ENCODE measurements at places on chromosomes 5 and 9. TPM values are rescaled to one million over a fixed set of nuclear protein-coding genes. Genes with fewer than 3 reads are reported as not detected.

The HAND1 gene
- total RNA-seq = not detected

The RNF208 gene
- total RNA-seq = 1.7 TPM

The ZNF618 gene
- 5.8 TPM for total RNA-seq

The EXD3 gene
- total RNA-seq = 1.9 TPM

The DNAJC18 gene
- total RNA-seq = 4.4 TPM

The PNPLA7 gene
- 0.77 TPM for total RNA-seq

The PCDHA1 gene
- not detected for total RNA-seq

The DDX4 gene
- not detected for total RNA-seq

The TMEM171 gene
- 2.4 TPM for total RNA-seq

The ZNF608 gene
- 0.95 TPM for total RNA-seq

DNA sequence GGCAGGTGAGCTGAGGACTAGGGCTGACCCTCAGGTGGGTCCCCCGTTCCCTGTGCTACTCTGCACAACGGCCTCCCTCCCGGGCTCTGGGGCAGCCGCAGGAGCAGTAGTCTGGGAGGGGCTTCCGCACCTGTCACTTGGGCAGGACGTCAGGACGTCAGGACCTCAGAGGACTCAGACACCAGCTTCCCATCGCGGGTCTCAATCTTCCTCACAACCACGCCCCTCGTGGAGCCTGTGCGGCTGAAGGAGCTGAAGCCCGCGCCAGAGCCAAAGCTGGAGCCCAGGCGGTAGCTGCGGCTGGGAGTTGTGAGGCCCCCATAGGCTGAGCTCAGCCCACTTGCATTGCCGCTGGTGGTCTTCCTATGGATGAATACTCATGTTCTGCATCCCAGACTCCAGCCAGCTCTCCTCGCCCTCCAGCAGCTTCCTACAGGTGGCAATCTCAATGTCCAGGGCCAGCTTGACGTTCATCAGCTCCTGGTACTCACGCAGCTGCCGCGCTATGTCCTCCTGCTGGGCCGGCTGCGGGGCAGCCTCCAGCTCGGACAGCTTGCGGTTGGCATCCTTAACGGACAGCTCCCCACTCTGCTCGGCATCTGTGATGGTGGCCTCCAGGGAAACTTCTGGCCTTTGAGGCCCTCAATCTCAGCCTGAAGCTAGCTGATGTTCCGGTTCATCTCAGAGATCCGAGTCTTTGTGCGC is 381.4 kb upstream of the RGMB start:
- DNase-seq = no peak

DNA sequence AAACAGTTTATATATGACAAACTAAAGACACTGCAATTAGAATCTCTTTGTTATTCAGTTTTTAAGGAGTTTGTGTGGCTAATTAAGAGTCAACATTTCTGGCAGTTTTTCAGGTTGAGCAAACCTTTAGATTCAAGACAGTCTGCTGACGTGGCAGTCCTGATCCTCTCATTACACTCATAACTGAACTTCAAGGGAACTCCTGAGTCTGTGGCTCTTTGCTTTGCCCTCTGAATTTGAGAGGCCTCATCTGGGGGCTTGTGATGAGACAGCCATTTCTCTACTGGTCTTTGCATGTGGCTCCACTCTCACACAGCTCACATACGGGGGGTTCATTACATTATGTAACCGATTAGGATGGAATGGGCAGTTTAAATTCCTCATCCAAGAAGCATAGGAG is 182.9 kb upstream of the MEF2C start:
- no peak for DNase-seq

DNA sequence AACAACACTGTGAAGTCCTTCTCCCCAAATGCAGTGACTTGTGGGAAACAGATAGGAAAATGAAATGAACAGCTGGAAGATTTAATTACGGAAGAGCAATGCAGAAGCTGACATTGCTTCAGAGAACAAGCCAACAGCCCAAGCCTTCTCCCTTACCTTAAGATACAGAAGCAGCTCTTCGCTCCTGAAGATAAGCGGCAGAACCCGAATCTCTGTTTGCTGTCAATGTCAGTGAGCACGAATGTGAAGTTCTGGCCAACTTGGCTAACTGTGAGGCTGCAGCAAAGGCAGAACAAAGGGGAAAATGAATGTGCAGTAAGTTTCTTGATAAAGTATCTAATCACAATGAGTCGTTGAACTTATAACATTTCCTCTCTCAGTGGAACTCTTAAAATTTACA is 172.4 kb downstream of the DENND1A start:
- DNase-seq = no peak

DNA sequence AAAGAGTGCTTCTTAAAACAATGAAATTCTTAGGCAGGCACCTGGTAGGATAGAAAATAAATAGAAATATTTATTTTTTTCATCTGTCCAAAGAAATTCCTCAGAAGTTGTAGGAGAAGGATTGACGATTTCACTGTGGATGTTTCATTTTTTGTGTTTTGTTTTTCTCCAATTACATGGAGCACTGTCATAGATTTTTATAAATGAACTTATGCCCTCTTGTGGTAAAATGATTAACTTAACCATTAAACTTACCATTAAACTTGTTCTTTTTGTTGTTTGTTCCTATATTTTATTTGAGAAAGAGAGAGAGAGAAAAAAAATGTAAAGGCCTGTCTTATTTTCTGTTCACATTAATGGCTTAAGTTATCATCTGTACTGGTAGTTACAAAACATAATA is 339.2 kb downstream of the PRR16 start:
- peak; percentile 51 for DNase-seq

DNA sequence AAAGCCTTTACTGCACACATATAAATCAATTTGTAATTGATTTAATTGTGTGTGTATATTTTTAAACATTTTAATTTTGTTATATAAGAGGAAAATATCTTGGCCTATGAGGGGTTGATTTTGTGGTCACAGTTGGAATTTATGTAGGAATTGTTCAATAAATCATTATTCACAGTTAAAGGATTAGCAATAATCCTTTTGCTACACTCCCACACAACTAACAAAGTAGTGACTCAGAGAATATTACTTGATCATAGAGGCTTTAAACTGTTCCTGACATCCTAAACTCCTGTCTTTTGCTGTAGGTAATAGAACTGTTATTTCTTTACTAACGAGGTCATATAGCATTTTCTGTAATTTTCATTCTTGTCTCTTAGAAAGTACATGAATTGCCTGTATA is 95.5 kb downstream of the ZCCHC7 start:
- peak; percentile 19 for DNase-seq

DNA sequence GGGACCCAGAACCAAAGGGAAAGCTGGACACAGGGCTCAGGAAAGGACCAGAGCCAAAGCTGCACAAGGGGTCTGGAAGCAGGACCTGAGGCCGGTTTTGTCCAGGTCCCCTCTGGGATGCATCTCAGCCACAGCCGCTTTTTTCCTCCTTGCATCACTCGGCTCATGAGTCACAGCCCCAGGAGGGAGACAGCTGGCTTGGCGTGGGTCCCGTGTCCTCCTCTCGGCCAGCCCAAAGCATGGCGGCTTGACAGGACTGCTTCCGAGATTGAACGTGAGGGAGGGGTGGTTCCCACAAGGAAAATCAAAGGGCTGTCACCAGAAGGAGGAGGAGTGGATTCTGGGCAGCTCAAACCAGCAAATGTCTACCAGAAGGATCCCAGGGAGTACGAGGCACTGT is 56.7 kb upstream of the CPLX2 start:
- DNase-seq = peak; percentile 89

DNA sequence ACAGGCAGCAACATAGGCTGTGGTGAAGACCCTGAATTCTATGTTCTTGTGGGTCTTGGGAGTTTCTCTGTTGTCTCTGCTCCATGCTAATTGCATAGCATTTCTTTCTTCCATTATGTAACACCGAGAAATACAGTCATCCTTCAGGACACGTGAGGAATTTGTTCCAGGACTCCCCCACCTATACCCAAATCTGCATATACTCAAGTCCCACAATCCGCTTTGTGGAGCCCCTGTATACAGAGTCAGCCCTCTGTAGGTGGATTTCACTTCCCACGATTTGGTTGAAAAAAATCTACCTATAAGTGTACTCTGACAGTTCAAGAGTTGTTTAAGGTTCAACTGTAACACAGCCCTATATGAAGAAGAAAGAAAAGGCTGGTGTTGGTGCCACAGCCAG is 22.1 kb downstream of the ANKRD33B start:
- no peak for DNase-seq

GRCh38 chr5:12691330-12691729 is 787.1 kb upstream of the CTNND2 start:
- peak; percentile 26 for DNase-seq

GRCh38 chr5:169607882-169608281 is 24.3 kb downstream of the SPDL1 start:
- no peak for DNase-seq

DNA sequence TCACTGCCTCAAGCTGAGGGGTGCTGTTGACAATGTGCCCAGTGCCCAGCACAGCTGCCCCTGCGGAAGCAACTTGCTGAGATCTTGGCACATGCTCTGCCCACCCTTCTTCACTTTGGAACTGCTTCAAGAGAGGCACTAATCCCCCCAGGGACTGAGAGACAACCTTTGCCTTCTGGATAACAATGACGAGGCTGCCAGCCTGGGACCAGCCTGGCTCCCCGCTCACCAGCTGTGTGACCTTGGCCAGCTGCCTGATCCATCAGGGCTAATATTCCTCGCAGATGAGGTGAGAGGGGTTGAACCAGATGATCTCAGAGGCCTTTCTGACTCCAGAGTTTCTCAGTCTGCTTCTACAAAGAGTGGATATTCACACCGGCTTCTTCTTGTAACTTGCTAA is 81.0 kb downstream of the SHB start:
- DNase-seq = no peak

DNA sequence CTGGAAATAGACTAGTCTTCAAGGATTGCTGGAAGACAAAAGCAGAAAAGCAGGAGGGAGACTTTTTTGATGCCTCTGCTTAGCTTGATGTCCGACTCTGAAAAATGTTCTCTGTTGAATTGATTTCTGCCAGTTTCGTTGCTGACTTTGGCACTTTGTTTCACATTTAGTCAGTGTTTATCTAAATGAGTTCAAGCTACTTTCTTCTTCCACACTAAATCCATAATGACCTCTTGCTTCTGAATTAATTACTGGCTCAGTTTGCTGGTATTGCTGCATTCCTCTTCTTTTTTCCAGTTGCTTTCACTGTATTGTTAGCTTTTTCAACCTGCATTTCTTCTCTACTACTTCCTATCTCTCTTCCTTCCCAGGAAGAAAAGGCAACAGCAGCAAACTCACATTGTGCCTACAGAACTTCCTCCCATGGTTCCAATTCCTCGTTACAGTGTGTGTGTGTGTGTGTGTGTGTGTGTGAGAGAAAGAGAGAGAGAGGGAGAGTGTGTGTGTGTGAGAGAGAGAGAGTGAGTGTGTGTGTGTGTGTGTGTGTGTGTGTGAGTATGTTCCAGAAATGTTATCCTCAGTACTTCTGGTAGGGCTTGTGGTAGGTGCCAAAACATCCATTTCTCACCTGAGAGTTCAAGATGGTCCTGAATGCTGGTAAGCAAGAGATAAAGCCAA is 234.8 kb downstream of the CSNK1G3 start:
- no peak for DNase-seq

DNA sequence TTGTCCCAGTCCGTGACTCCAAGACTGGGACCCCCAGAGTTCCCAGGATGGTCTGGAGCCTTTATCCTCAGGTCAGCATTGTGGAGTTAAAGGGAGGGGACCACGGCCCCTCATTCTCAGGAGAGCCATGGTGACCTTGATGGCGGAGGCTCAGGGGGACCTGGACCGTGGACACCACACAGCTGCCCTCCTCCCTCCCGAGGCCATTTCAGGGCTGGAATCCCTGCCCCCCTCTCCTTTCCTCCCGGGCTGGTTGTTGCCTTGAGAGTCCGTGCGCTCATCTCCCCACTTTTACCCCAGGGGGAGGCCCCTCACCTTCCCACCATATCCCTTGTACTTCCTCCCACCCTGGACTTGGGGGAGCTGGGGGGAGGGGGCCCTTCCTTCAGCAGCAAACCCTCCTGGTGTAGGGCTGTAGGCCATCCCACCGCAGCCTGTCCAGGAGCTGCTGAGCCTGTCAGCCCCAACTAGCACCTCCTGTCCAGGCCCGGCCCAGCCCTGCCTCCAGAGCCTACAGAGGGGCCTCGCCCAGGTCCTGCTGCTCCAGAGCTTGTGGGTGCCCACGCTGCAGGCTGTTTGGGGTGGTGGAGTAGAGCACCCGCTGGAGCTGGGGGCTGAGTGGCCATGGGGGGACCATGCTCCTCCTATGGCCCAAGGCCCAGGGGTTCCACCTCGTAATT is 14.3 kb upstream of the AJM1 start:
- DNase-seq = no peak

- no peak for DNase-seq
These were observed 44.0 kb downstream of the GGTA1 start for GRCh38 chr9:121455527-121456239.

DNA sequence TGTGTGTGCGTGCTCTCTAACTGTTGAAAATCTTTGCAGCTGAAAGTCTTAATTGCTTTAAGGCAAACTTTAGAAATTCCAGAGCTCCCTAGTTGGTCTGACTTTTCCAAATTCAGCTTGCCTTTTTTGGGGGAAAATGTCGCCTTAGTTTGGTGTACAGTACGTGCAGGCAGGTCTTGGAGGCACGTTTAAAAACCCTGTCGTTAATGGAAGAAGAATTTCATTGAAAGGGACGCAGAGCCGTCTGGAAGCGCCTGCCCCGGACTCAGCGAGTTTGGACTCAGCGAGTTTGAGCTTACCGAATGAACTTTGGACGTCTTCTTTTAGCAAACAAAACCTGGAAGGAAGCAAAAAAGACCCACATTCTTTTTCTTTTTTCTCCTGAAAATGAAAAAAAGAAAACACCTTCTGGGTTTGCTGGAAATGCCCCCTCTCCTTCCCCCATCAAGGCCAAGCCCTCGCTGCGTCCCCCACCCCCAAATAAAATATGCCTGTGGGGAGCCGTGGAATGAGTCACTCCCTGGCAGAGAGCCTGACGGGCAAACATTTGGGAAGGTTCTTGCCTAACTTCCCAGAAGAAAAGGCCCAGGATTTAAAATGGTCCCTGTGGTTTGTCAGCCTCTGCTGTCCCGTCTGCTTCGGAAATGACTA is 1.5 kb downstream of the NEK6 start:
- DNase-seq = peak; percentile 91

DNA sequence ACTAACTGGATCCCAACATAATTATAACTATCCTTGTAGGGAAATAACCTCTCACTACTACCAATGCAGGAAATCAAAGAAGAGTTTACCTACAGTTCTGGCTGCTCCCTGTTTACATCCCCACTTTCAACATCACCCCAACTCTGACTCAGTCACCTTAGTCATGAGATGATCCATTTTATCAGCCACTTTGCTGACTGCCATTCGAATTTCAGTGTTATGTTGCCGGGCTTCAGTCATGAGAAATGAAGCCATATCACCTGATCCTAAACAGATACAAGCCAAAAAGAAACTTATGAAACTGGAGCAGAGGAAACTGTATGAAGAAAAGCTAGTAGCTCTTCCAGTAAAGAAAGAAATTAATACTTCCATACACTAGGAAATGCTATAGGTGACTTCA is 33.7 kb downstream of the SLC31A2 start:
- peak; percentile 8 for DNase-seq

DNA sequence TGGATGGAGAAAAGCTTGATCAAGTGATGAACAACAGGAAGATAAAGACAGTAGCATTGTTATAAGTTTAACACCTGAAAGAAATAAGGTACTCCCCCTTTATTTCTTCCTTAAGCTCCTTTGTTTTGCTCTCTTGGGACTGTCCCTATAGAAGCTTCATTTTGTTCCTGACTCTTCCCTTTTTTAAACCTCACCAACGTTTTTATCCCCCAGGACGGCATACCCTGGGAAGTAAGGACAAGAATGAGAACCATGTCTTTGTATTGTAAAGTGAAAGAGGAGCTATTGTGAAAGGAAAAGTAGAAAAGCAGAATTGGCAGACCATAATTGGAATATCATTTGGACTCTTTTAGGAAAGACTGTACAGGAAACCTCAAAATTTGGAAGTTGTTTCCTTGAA is 1368.6 kb upstream of the C9orf72 start:
- DNase-seq = no peak

All from PC-3 (cell line).